ENCODE measurements at places on chromosomes 13 and 19. TPM values are rescaled to one million over a fixed set of nuclear protein-coding genes. Genes with fewer than 3 reads are reported as not detected.
A peak's percentile ranks its signal among the peaks of the same experiment; 100 is the strongest.

PPP1R12C gene
- 98.9 TPM for total RNA-seq

PALM3 gene
- 0.28 TPM for total RNA-seq

DNA sequence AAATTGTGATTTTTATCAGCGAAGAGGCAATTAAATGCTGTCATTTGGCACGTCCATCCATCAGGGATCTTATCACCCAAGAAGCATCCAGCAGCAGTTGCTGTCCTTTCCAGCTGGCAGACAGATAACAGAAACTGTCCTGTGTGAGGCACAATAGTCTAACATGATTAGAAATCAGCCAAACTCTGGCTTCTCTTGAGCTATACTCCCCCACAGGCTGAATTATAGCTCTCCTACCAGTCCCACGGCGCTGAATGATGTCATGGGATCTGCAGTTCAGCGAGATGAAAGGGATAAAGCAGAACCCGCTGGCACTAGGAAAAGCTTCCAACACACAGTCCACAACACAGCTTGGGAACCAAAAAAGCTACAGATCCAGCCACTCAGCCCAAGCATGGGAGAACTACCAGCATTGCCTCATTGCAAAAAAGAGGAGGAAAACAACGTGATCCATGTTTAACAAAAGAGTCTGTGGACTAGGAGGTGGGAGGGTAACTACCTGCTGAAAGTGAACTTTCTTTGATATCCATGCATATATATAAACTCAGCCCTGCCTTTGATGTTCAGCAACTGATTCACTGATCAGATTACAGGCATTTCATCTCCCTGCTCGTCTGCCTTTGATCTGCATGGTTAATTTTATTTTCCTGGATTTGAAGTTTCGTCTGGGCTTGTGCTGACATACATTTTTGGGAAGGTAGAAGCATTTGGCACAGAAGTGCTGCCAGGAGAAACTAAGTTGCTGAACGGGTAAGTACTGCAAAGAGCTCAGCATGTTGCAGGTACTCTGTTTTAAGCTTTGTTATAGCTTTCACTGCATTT is at the start of gene TNFRSF19:
TNFRSF19 (plus strand) TSS at position 314 of the 822 bp plus-strand sequence. CDS start 19,772 bp downstream, outside the sequence.
- H3K27me3 ChIP-seq, result no peaks in the 10 kb centered on the region
- peaks cover 4% of the 10 kb centered on the region for H3K4me1 ChIP-seq
- DNase-seq, result peak; percentile 76
- no peaks in the 10 kb centered on the region for H3K36me3 ChIP-seq
- H3K4me3 ChIP-seq, result peak within 1 kb of the TSS; percentile 46

DNA sequence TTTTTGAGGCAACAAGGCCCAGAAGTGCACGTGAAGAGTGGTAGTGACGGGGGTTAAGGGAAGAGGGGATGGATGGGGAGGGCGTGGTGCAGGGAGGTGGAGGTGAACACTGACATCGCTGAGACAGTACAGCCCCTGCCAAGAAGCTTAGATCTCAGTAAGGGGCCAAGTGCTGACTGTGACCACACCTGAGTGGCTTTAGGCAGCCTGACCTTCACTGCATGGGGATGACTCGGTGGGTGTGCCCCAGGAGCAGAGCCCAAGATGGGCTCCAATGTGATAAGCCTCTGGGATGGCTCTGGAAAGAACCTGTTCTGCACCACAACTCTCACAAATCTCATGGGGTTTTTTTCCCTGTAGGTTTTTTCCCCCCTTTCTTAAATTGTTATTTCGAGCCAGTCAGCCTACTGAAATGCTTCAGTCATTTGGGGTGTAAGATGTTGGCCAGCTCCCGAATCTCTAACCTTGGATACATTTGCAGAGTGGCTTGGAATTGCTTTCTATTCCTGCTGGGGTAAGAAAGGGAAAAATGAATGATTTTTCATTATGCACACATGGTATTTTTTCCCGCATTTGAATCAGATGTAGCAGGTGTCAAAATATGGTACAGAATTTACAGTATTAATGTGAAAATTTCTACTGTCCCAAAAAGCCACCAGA is 165.0 kb downstream of the TM9SF2 start:
- no peaks in the 10 kb centered on the region for H3K4me1 ChIP-seq
- H3K4me3 ChIP-seq, result no peak overlapping the region
- no peaks in the 10 kb centered on the region for H3K36me3 ChIP-seq

Data from right atrium auricular region (tissue), 2 donors.